ENCODE measurements at places on chromosomes 5 and 9.
A peak's percentile ranks its signal among the peaks of the same experiment; 100 is the strongest.

DNA sequence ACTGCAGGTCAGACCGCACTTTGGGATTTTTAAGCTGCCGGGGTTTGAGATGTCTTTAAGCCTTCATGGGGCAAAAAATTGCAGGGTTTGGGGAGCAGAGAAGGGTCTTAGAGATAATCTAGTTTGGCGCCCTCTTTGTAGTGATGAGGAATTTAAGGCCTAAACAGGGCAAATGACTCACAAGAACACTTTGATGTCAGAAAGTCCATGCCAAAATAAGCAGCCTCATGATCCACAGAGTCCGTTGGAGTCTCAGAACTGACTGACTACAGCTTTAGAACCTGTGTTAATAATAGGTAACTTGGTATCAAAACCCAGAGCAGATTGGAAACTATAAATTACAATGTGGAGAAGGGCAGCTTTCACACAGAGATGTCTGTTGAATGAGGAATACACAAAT is 35.9 kb upstream of the PTGS1 start:
- DNase-seq, result no peak

GRCh38 chr5:56055287-56055686 is 60.5 kb upstream of the IL6ST start:
- DNase-seq, result no peak

GRCh38 chr5:122351416-122352157 is 39.5 kb downstream of the SNCAIP start:
- DNase-seq, result no peak

- no peak for DNase-seq
Observed at GRCh38 chr5:13985731-13986418, 41.4 kb upstream of the DNAH5 start.

GRCh38 chr5:4196744-4197143 is 601.1 kb downstream of the IRX1 start:
- no peak for DNase-seq

GRCh38 chr5:95446560-95447221 is 55.5 kb downstream of the FAM81B start:
- no peak for DNase-seq

DNA sequence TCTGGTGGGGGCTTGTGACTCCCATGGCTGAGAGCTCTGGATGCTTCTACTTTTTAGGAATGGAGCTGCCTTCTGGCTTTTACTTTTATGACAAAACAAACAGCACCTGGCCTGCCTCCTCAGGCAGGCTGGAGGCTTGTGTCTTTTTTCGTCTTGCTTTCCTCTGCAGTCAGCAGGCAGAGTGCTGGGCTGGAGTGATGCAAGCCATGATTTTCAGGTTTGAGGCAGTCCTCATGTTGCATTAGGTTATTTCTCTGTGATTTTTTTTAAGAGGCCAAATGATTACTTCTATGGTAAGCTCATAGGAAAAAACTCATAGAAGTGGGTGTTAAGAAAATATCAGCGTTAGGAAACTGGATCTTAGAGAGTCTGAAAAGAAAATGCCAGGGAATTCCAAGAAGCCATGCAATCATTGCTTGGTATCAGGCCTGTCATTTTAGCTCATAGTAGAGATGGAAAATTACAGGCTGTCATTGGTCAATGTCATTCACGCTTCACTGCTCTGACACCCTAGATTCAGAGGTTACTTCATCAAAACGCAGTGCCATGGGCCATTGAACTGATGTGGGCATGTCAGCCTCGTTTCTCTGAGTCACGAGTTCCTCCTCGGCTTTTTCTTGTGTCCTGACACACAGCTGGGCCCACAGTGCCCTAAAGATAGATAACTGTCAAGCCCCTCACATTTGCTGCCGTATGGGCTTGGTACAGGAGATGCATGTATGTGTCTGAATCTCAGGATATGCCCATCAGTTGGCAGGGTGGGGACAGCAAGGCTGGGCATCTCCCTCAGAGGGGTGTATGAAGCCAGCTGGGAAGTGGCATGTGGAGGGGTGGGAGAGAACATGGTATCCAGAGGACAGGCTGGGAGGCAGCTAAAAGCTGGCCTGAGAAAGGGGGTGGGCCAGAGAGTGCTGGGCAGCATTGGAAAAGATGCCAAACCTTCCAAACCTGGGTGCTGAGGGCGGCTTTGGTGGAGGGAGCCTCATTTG is 151.8 kb downstream of the HSPA4 start:
- DNase-seq, result no peak

DNA sequence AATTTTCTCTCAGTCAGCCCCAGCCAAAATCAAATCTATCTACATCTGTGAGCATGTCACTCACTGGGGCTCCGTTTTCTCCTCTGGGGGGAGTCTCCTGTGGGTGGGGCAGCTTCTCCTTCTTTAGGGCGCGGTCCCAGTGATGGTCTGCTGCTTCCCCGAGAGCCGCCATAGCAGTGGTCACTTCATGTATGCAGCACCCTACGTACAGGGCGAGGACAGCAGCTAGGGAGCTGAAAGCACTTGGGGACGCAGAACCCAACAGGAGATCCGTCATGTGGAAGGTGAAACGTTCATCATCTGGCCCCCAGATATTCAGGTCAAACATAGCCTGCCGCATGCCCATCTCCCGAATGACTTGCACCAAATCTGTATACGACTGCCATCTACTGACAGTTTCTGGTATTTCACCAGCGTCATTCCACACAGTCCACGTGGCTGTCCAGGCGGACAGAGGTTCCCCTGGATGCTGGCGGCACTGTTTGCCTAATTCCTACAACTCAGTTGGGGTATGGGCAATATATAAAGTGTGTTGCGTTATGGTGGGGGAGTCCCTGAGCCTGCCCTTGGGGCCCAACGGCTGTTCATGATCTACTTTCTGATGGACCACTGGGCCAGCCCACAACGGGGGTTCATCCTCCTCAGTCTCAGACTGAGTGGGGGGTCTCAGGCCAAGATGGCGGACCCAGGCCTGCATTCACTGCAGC is 795.0 kb downstream of the EFNA5 start:
- DNase-seq, result peak; percentile 68

GRCh38 chr5:120152472-120152871 is 311.6 kb upstream of the PRR16 start:
- DNase-seq, result no peak

DNA sequence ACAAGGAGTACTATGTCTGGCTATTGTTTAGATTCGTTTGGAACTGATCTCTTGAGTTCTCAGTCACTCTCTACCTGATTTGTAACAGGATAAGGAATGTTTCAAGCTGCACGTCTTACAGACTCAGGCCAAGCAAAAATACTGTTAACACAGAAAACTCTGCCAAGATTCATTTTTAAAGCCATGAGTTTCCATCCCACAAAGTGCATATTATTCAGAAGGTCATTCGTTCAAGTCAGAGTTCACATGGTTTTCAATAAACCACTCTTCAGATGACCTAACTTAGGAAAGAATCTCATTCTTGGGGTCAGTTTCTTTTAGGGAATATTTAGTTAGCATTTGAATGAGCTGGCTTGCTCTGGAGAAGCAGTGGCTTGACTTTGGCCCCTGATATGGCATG is 49.3 kb downstream of the F2R start:
- no peak for DNase-seq

DNA sequence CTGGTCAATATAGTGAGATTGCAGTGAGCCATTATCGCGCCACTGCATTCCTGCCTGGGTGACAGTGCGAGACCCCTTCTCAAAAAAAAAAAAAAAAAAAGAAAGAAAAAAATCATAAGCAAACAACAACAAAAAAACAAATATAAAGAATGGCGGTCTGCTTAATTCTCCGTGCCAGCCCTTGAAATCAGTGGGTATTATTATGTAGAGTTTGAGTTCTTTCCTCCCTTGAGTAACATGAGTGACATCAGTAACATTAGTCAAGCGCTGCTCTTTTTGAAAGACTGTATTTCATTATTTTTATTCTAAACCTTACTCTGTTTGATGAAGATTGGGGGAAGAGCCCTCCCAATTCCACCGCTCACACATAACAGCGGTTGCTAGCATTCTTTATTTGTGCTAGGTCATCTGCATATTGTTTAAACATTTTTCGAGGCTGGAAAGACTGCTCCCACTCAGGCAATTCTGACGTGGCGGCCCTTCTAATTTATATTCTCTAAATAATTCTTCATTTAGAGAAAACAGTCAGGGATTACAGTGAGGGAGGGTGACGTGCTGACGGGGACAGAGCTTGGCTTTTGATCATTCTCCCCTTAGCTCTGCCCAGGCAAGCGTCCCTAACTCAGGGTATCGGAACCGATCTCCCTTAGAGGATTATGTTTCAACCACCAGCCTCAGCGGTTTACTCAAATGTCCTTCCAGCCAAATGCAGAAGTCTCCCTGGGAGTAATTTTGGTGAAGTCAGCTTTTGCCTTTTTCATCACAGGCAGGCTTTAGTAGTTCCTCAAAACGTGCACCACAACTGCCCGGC is 860 bp upstream of the MARCHF6 start:
- DNase-seq, result no peak

- DNase-seq, result no peak
Observed at GRCh38 chr9:120899490-120900068, 22.6 kb upstream of the PHF19 start.

DNA sequence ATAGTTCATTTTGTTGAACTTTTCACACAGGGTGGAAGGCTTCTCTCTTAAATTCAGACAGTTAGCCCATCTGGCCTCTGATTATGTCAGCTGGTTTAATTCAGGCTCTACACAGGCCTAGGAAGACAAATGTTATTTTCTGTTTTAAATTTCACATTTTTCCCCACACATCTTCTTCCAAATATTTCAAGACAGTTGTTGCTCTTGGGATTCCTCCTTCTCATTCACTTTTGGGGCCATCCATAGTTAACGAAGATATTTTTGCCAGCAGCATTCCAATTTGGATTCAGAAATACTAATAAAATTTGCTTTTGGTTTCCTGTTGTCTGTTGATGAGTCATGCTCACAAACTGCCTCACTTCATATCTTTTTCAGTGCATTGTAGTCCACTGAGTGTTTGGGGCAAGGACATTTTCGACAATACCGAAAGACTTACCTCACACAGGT is 475.4 kb downstream of the DMAC1 start:
- DNase-seq, result no peak

DNA sequence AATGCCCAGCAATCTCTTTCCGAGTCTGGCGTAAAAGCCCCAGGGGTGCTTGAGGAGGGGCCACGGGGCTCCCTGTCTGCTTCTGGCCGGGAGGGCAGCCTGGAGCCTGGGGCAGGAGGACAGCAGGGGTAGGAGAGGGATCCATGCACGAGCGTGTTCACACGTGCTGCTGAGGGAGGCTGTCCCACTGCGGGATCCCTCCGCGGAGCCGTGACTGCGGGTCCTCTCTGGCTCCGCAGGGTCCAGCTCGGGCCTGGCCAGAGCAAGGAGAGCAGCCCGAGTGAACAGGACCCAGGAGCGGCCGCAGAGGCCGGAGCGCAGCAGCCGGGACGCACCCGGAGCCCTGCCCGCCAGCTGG is 78.4 kb downstream of the ZNF354C start:
- DNase-seq, result no peak

- no peak for DNase-seq
Observed at GRCh38 chr5:153985498-153985897, 53.2 kb downstream of the FAM114A2 start.

GRCh38 chr5:129978270-129978669 is 74.0 kb downstream of the CHSY3 start:
- DNase-seq, result no peak

GRCh38 chr5:176134529-176135223 is 103.5 kb upstream of the SIMC1 start:
- DNase-seq, result no peak

GRCh38 chr9:134056483-134057306 is 11.1 kb downstream of the BRD3 start:
- DNase-seq, result no peak

GRCh38 chr5:129958581-129958980 is 54.3 kb downstream of the CHSY3 start:
- no peak for DNase-seq

DNA sequence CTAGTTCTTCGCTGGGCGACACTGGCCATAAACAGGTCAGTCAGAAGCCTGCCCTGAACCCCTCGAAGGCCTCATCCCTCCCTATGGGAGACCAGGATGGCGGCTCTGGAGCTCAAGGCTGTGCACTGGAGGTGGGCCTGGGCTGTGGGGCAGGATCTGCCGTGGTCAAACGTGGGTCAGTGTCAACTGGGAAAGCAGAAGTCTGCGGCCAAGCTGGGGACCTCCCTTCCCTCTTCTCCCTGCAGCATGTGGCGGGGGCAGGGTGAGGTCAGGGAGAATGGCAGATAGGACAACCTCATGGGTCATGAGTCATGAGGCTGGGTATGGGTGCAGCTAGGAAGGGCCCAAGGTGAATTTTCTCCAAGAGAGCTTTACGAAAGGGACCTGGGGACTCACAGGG is 132.9 kb downstream of the RXRA start:
- no peak for DNase-seq

GRCh38 chr9:120438836-120439546 is 141.0 kb downstream of the CDK5RAP2 start:
- peak; percentile 62 for DNase-seq

- peak; percentile 49 for DNase-seq
Observed at GRCh38 chr9:124505006-124505900, 1.9 kb downstream of the NR5A1 start.
